ENCODE measurements at places on chromosomes 11 and 22. TPM values are rescaled to one million over a fixed set of nuclear protein-coding genes. Genes with fewer than 3 reads are reported as not detected.

C22orf15 gene
- total RNA-seq = 0.77 TPM

GLYATL2 gene
- not detected for total RNA-seq

PLCB3 gene
- 18.1 TPM for total RNA-seq

NARS2 gene
- 20.0 TPM for total RNA-seq
